Activated CD4-positive, alpha-beta T cell treated with anti-CD3 and anti-CD28 coated beads for 1 hour (primary cell): ENCODE measurements at places on chromosomes 4 and X.
A peak's percentile ranks its signal among the peaks of the same experiment; 100 is the strongest.

- no peak for DNase-seq
Measured at GRCh38 chr4:151931563-151931962, 170.8 kb upstream of the GATB start.

- DNase-seq = peak; percentile 48
Measured at GRCh38 chrX:120308959-120309872, 2.0 kb downstream of the TMEM255A start.

DNA sequence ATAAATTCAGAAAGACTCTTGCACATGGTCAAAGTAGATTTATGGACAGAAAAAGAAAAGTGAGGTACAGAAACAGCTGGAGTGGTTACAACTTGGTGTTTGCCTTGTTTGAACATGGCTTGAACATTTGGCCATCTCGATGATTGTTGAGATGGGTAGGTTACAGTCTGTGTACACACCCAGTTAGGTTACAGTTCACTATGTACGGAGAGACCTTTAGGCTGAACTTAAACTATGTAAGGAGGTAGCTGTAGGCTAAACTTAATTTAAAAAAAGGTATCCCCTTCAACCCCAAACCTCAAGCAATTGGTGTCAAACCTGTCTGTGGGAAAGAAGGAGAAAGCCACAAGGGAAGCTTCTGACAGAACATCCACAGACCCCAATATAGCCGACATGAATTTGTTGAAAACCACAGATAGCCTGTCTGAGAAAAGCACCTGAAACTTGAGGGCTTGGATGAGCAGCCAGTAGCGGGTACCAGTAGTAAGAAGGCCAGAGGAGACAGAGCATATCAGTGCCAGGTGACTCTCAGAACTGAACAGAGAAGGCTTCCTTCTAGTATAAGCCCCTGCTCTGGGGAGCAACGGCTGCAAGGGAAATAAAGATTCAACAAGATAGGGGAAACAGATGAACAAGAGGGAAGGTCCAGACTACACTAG is 247.9 kb upstream of the GALNTL6 start:
- no peak for DNase-seq

DNA sequence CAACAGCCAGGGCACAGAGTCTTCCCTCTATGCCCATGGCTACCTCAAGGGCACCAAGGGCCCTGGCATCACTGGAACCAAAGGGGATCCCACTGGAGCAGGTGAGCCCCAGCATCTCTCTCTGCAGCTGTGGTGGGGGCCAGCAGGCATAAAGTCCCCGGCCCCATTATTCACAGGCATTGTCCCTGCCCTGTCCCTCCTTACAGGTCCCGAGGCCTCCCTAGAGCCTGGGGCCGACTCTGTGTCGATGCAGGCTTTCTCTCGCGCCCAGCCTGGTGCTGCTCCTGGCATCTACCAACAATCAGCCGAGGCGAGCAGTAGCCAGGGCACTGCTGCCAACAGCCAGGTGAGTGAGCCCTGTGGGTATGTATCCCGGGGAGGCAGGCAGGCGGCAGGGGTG is 12.3 kb upstream of the UBA1 start:
- no peak for DNase-seq

DNA sequence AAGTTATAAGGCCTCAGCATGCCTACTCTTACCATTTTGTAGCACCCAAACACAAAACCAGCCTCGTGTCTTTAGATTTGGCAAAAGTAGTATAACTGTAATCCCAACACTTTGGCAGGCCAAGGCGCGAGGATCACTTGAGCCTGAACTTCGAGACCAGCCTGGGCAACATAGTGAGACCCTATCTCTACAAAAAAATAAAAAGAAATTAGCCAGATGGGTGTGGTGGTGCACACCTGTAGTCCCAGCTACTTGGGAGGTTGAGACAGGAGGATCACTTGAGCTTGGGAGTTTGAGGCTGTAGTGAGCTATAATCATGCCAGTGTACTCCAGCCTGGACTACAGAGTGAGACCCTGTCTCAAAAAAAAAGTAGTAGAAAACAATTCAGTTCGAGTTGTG is 17.6 kb downstream of the SYAP1 start:
- DNase-seq = no peak

GRCh38 chr4:113700602-113701150 is 60.9 kb downstream of the CAMK2D start:
- no peak for DNase-seq

DNA sequence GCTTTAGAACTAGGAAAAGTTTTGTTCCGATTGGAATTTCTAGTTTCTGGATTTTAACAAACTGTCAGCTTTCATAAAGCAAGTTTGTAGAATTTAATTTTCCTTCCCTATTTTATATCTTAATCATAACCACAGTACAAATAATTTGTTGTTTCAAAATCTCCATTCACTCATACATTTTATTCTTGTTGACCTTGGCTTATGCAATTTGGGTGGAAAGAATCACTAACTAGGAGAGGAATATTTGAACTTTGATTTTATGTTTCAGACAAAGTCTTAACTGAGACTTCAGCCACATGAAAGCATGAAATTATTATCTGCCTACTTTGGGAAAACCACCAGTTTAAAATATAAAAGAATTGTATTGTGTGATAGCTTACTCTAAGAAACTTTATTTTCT is 427.9 kb downstream of the SPRY1 start:
- no peak for DNase-seq

DNA sequence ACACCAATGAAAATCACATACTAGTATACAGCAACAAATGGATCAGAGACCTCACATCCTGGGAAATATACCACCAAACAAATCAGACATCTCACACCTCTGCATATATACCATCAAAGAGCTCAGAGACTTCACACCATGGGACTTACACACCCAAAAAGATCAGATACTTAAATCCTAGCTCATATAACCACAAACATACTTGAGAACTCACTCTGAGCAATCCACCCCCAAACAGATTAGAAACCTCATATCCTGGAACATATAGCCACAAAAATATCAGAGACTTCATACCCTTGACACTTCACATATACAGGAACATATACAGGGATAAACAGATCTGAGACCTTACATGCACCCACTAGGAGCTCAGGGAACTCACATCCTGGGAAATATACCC is 32.1 kb downstream of the SUV39H1 start:
- DNase-seq = no peak

- no peak for DNase-seq
Measured at GRCh38 chr4:3790006-3790561, 23.9 kb downstream of the ADRA2C start.

- no peak for DNase-seq
Measured at GRCh38 chr4:163875327-163875726, 380.8 kb downstream of the TMA16 start.

GRCh38 chrX:130155564-130155963 is 10.1 kb downstream of the AIFM1 start:
- no peak for DNase-seq

DNA sequence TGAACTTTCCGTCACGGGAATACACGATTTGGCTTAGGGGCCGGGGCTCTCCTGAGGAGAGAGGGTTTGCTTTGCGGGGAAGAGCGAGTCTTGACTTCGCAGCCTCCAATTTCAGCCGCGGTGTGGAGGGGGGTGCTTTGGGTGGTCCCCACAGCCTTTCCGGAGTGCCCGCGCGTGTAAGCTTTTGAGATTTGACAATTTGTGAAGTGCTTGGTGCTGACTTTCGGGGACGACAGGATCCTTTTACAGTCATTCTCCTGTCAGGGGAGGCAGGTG is 355 bp downstream of the SCML1 start:
- DNase-seq = peak; percentile 9

GRCh38 chrX:9555354-9555753 is 90.5 kb downstream of the TBL1X start:
- DNase-seq = no peak
